H9 (cell line): ENCODE measurements at places on chromosomes 2 and 18.

DNA sequence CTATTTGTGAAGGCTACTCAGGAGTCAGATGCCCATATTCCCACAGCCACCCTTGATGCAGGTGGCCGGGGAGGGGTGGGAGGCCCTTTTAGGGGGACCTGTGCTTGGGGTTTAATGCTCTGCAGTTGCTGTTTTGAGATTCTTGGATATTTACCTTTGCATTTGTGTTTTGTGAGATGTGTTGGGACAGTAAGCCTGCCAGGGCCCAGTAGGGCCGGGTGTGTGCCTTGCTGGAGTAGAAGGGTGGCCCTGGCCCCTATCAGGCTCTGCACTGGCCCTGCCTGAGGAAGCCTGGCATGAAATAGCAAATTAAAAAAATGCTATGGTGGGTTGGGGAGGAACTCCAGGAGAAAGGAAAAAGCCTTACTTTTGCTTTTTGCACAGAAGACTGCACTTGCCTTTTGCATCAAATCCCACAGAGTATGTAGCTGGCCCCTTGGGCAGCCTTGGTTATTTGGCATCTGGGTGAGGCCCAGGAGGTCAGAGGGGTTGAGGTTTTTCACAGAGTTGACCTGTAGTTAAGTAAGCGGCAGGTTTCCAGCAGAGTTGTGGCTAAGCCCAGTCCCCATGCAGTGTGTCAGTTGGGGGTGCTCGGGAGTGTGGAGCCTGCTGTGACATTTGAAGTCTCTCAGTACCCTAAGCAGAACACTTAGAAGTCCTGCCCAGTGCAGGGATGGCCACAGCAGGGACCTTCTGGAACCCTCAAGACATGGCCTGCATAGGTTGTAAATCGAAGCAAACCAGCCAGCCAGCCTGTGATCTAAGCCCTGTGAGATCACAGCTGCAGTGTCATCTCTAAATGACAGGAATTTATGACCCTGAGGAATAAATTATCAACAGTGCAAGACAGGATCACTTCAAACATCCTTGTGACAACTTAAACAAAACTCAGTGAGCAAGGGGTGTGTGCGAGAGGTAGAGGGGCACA, 68.8 kb downstream of the SH3RF3 start:
- H3K4me3 ChIP-seq = no peak overlapping the region
- no peaks in the 10 kb centered on the region for H3K27me3 ChIP-seq
- no peaks in the 10 kb centered on the region for H3K4me1 ChIP-seq
- H3K27ac ChIP-seq = no peak overlapping the region
- H3K36me3 ChIP-seq = no peaks in the 10 kb centered on the region
- DNase-seq = no peak

GRCh38 chr18:58541146-58541788, 87.6 kb downstream of the ALPK2 start:
- no peak overlapping the region for H3K4me3 ChIP-seq
- H3K27me3 ChIP-seq = no peaks in the 10 kb centered on the region

DNA sequence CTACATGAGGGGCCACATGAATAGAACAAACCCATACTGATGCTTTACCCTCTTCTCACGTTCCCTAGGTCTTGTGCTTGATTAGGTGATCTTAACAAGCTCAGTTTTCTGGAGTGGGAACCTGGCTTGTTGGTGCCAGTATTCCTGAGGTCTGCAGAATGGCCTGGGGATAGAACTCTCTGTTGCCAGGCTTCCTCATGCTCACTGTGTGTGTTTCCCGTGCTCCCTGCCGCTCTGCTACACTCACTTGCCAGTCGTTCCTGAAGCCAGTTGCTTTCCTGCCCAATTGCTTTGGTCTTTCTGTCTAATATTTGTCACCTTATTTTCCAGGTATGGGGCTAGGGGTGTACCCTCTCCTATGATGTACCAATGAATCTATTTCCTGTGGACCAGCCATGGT, 2111.5 kb upstream of the PIK3C3 start:
- no peaks in the 10 kb centered on the region for H3K36me3 ChIP-seq
- no peaks in the 10 kb centered on the region; the same call in 1 of the 2 replicates for H3K27me3 ChIP-seq
- H3K27ac ChIP-seq = no peak overlapping the region
- H3K4me3 ChIP-seq = no peak overlapping the region

DNA sequence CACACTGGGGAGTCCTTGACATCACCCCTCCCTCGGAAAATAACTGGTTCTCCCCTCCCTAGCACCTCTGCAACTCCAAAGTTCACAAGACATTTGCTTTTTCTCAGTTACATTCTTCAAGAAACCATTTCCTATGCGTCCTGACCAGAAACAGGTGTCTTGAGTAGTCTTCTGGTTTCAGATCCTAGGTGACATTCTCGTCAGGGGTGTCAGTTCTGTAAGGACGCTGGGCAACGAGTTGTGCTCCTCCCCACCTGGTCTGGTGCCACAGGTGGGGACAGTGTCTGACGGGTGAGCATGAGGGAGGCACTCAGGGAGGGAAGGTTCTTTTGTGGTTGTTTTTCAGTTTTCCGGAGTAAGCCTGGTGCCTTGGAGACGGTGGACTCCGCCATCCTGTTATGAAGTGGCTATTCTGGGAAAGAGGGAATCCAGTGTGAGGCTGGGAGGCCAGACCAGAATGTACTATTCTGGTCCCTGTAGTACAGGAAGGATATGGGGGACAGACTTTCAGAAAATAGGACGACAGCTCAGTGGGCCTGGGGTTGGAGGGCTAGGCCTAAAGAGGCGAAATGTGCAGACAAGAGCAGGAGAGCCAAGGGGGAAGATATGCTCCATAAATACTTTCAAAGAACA, 50.6 kb downstream of the EPAS1 start:
- no peak for DNase-seq
- no peak overlapping the region for H3K27ac ChIP-seq
- no peak overlapping the region for H3K4me3 ChIP-seq
- no peaks in the 10 kb centered on the region; the same call in 1 of the 2 replicates for H3K4me1 ChIP-seq
- H3K27me3 ChIP-seq = no peaks in the 10 kb centered on the region

DNA sequence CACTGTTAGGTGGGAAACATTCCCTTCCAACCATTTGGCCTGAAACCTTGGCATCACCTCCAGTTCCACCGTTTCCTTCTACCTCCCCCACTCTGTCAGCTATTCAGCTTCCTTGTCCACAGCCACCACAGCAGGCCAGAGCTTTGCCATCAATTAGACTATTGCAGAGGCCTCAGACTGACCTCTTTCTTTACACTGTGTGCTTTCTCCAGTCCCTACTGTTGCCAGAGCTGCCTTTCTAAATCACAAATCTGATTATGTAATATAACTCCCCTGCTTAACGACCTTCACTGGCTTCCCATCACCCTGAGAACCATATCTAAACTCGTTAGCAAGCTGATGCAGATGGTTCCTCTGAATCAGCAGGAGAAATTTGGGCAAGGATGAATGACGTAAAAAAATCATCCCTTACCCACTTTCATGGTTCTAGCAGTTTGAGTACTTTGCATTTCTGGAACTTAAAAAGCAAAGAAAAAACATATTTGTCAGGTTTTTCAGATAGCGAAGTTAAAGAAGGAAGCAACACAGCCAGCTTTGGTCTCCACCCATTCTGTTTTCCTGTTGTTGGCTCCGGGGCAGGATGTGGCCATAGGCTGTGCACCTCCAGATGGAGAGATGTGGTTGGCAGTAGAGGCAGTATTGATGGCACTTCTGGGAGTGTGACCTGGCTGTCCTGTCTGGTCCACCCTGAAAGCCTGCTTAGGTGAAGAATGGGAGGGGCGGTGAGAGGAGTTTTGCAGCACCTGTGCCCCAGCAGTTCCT, 422.1 kb downstream of the PARD3B start:
- H3K36me3 ChIP-seq = no peaks in the 10 kb centered on the region
- H3K27me3 ChIP-seq = no peaks in the 10 kb centered on the region
- H3K4me3 ChIP-seq = no peak overlapping the region

DNA sequence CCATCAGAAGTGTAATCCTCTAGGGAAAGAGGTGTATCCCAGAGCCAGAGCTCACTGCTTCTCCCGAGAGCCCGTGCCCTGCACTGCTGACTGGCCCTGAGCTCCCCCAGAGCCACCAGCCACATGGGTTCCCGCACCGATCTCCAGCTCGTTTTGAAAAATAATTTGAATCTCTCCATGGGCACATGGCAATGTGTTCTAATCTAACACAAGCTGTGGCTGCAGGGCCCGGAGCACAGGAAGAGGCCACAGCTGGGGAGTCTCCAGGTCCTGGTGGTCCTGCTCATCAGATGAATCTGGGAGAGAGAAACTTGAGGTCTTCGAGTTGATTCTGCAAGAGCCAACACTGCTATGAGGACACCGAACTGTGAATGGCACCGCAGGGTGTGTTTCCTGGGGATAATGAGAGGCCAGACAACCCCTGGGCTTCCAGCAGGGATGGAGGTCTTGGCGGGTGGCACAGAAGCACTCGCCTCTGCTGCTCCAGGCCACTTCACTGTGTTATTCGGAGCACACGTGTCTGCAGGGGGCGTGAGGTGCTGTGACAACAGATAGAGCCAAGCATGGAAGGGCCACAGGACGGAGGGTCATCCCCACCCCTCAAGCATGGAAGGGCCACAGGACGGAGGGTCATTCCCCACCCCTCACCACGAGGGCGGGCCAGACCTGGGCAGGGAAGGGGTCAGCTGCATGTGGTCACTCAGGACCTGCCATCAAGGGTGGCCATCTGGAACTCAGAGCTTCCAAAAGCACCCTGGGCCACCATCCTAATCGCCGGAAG, 196.8 kb downstream of the NDUFA10 start:
- H3K4me3 ChIP-seq = no peak overlapping the region
- no peak overlapping the region for H3K27ac ChIP-seq
- peaks cover 2% of the 10 kb centered on the region; the same call in 1 of the 2 replicates for H3K4me1 ChIP-seq
- H3K27me3 ChIP-seq = no peaks in the 10 kb centered on the region
- H3K36me3 ChIP-seq = 0 out of 2 replicates have a peak, but pooled peaks cover 4% of the 10 kb centered on the region
- DNase-seq = peak; percentile 25

GRCh38 chr2:79630060-79630459, 117.2 kb downstream of the CTNNA2 start:
- H3K27ac ChIP-seq = no peak overlapping the region
- H3K27me3 ChIP-seq = no peaks in the 10 kb centered on the region
- DNase-seq = peak; percentile 28

DNA sequence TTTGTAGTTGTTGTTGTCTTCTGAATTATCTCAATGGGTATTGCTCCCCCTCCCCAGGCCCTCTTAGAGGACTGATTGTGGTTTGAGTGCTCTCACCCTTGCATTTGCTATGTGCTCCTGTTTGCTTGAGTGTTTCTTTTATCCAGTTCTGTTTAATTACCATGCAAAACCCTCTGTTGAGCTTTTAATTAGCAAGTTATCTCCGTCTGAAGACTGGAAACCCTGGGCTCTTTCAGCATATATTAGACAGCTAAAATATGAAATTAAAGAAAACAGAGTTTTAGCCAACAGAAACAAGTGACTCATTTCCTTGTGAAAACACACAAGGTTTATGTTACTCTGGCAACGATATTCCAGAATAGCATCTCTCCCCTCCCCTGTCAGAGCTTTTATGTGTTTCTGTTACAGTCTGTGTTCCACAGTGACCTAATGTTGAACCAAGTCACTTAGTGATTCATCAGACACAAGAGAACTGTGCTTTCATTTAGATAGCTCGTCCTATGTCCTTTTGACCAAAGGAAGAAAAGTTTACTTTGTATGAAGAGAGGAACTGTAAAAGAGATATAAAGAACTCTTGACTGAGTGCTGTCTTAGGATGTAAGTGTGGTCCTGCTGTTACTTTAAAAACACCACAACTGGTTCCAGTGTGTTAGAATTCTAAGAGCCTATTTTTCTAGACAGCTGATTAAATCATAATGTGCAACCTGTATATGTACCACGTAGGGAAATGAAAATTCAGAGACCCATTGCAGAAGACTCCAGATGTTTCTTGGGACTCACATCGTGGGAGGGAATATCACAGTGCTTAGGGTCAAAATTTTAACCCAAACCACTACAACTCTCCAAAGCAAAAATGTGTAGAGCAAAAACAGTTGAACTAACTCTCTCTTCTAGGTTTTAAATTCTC, 172.8 kb upstream of the RBMS1 start:
- DNase-seq = no peak
- H3K27ac ChIP-seq = no peak overlapping the region
- no peaks in the 10 kb centered on the region for H3K36me3 ChIP-seq
- H3K4me3 ChIP-seq = no peak overlapping the region

DNA sequence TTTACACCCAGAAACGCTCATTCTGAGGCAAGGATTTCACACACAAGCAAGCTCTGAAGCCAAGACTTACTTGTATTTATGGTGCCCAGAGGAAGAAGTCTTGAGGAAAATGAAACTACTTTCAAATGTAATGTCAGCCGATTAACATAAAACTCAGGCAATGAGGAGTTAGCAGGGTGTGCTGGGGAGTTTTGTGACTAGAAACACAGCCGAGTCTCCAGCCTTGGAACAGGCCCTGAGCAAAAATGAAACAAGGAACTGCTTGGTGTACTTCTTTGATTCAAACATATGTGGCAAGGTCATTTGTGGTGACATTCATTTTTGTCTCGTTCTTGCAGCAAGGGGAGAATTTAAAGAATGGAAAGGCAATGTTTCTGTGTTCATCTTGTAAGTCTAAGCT, 4.5 kb downstream of the DYTN start:
- H3K36me3 ChIP-seq = no peaks in the 10 kb centered on the region
- DNase-seq = no peak
- H3K4me3 ChIP-seq = no peak overlapping the region
- no peaks in the 10 kb centered on the region; the same call in 1 of the 2 replicates for H3K27me3 ChIP-seq
- H3K27ac ChIP-seq = no peak overlapping the region
